ENCODE measurements at places on chromosomes 13 and 19. TPM values are rescaled to one million over a fixed set of nuclear protein-coding genes. Genes with fewer than 3 reads are reported as not detected.

LRFN3 gene
- 31.5 TPM for total RNA-seq

OR7D2 gene
- 1.8 TPM for total RNA-seq

DNA sequence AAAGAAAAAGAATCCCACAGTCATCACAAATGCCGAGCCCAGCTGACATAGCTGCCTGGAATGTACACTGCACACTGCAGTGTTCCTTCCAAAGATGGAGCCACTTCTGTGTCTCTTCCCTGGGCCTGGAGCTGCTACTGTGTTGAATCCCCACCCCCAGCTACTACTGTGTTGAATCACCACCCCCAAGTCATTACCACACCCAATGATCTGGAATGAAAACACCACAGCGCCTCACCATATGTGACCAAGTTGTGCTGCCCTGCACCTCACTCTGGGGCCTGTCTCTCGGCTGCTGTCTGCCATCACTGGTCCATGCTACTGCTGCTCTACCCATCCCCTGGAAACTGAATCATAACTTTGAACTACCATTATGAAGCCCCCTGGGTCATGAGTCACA is 861.2 kb downstream of the UQCRFS1 start:
- peaks cover 16% of the 10 kb centered on the region for H3K4me1 ChIP-seq
- no peak for DNase-seq
- no peak overlapping the region for H3K27ac ChIP-seq
- no peaks in the 10 kb centered on the region for H3K36me3 ChIP-seq

DNA sequence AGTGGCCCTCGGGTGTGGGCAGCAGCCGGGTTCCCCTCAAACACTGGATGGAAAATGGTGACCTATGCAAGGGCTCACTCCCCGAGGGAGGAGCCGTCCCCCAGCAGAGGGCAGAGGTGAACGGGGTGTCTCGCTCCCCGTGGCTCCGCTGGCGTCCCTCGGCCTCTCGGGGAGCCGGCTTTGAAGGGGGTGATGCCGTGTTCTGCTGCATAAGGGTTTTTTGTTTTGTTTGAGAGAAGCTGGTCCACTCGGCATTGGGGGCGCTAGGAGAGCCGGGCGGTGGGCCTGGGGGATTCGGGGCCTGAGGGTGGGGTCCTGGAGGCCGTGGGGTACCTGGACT is 4.0 kb downstream of the EFNA2 start:
- H3K27ac ChIP-seq, result no peak overlapping the region
- peaks cover 5% of the 10 kb centered on the region for H3K4me1 ChIP-seq
- no peak for DNase-seq
- no peaks in the 10 kb centered on the region for H3K36me3 ChIP-seq

C1QTNF9 gene
- not detected for total RNA-seq

DNA sequence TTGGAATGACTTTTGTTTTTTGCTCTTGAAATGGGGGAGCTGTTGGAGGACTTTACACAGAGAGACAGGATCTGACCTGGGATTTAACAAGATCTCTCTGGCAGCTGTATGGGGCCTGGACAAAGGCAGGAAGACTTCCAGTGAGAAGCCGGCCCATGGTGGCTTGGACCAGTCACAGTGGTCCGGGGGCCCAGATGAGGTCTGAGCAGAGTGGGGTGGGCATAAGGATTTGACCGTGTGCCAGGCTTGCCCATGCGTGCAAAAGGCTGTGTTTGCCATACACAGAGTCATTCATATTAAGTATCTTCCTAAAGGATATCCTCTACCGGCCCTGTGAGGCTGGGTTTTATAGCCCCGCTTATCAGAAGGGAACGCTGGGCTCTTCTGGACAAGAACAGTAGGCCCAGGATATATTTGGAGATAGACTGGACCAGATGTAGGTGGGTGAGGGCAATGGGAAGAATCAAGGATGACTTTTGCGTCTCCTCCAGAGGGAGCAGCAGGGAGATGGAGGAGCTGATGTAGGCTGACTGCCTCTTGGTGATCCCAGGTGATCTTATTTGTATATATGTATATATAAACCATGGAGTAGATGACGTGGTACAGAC is 4.1 kb downstream of the SPACA6 start:
- H3K36me3 ChIP-seq, result peaks cover 30% of the 10 kb centered on the region
- DNase-seq, result no peak
- H3K4me1 ChIP-seq, result peaks cover 10% of the 10 kb centered on the region

CARM1 gene
- total RNA-seq, result 77.6 TPM

- H3K27ac ChIP-seq, result peak overlapping the region; percentile 97
- H3K36me3 ChIP-seq, result no peaks in the 10 kb centered on the region
- no peak overlapping the region for H3K4me3 ChIP-seq
Measured at GRCh38 chr19:46975925-46976782, 43.5 kb upstream of the NPAS1 start.

DNA sequence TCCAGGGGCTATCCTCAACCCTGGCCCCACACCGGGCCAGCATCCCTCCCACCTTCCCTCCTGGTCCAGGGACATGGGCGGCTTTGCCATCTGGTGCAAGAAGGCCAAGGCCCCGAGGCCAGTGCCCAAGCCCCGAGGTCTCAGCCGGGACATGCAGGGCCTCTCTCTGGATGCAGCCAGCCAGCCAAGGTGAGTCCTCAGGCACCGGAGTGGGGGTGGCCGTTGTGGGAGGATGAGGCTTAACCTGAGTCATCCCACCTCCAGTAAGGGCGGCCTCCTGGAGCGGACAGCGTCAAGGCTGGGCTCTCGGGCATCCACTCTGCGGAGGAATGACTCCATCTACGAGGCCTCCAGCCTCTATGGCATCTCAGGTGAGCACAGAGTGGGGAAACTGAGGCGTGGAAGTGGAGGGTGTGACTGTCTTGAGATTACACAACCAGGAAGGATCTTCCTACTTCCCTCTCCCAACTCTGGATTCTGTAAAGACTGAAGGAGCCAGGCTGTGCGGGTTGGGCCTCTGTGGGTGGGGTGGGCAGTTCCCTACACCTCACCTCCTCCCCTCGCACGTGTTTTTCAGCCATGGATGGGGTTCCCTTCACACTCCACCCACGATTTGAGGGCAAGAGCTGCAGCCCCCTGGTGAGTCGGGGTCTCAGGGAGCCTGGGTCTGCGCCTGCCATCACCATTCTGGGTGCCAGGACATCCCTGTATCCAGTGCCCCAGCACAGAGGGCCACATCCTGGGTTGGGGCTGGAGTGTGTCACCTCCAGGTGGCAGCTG is 3.8 kb downstream of the MVB12A start:
- H3K27me3 ChIP-seq, result no peaks in the 10 kb centered on the region
- no peak for DNase-seq
- no peak overlapping the region for H3K4me3 ChIP-seq
- no peak overlapping the region for H3K27ac ChIP-seq
- H3K36me3 ChIP-seq, result peaks cover 2% of the 10 kb centered on the region

METTL21C gene
- total RNA-seq, result not detected

GRCh38 chr19:47637550-47637949 is 28.6 kb downstream of the BICRA start:
- H3K4me1 ChIP-seq, result peaks cover 8% of the 10 kb centered on the region
- peaks cover 8% of the 10 kb centered on the region for H3K36me3 ChIP-seq
- no peaks in the 10 kb centered on the region for H3K27me3 ChIP-seq

ZNF112 gene
- 14.1 TPM for total RNA-seq

DNA sequence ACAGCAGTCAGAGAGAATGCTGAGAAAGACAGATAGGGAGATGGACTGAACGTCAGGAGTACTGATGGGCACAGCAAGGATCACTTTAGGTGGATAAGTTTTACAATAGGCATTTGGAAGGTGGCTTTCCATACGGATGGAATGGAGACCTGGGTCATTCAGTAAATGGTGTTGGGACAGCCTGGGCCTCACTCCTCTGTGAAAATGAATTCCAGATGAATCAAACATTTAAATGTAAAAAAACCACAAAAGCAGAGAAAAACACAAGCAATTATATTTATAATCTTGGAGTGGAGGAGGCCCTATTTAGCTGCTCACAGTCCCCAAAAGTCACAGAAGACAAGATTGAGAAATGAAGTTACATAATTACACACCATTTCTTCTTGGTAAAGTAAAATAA is 4.7 kb downstream of the IL17D start:
- no peaks in the 10 kb centered on the region for H3K36me3 ChIP-seq
- peaks cover 2% of the 10 kb centered on the region for H3K4me1 ChIP-seq
- DNase-seq, result no peak
- H3K4me3 ChIP-seq, result no peak overlapping the region

KLF5 gene
- 111 TPM for total RNA-seq

DNA sequence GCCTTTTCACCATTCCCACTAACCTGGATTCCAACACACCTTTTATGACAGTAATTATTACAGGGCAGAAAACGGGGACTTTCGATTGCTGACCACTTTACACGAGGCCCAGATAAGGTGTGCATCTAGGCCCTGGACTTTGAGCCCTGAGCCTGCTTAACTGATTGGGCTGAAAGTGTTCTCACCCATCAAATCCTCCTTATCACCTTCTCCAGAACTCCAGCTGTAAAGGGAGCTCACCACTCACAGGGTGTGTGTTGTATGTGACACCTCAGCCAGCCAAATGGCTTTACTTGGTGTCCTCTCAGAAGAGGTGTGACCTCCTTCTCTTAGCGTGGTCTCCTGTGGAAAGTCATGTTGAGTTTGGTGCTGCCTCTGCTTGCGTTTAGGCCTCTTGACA is 36.5 kb downstream of the SIPA1L3 start:
- no peak overlapping the region for H3K4me3 ChIP-seq
- H3K27ac ChIP-seq, result peak overlapping the region; percentile 97
- peaks cover 3% of the 10 kb centered on the region for H3K36me3 ChIP-seq
- DNase-seq, result no peak

GRCh38 chr13:48633700-48634099 is 20.0 kb upstream of the CYSLTR2 start:
- peaks cover 4% of the 10 kb centered on the region for H3K36me3 ChIP-seq
- H3K27me3 ChIP-seq, result no peaks in the 10 kb centered on the region
- DNase-seq, result no peak
- H3K4me3 ChIP-seq, result no peak overlapping the region
- peaks cover 13% of the 10 kb centered on the region for H3K4me1 ChIP-seq
- H3K27ac ChIP-seq, result no peak overlapping the region

CCNA1 gene
- 1.7 TPM for total RNA-seq

DNA sequence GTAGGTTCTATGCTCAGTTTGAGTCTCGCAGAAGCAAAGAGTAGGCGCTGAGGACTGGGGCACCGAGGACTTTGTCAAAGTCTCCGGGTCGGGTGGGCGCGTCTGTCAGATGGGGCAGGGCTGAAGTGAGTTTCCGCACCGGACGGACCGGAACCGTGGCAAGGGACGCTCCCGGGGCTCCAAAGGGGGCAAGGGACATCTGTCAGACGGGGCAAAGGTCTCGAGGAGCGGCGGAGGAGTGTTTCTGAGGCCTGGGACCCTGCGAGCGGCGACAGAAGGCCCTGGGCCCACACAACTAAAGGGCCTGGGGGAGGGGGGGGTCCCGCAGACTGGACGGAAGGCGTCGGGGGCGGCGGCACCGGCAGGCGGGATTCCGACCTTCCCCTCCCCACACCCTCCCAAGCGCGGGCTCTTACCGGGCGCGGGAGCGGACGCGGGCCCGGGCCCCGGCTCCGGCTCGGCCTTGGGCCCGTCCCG is 13.3 kb upstream of the AKAP8L start:
- H3K27ac ChIP-seq, result peak overlapping the region; percentile 98
- no peaks in the 10 kb centered on the region for H3K27me3 ChIP-seq
- peaks cover 19% of the 10 kb centered on the region for H3K4me1 ChIP-seq
- DNase-seq, result no peak
- H3K36me3 ChIP-seq, result peaks cover 6% of the 10 kb centered on the region

DNA sequence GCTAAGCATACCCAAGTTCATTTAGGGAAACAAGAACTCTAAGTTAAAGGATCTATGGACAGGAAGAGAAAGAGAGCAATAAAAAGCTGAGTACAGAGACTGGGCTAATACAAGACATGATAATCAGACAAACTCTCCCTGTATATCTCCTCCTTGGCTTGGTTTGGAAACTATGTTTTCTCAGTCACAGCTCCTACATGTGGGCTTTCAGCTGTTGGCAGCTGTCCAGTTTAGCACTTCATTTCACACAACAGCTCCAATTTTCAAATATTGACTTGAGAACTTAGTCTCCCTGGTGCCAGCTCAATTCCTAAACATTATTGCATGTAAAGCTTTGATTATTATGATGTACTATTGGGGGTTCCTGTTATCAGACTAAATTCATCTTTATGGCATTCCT is 222.8 kb upstream of the OBI1 start:
- no peak overlapping the region for H3K27ac ChIP-seq
- H3K27me3 ChIP-seq, result no peaks in the 10 kb centered on the region
- H3K4me3 ChIP-seq, result no peak overlapping the region
- H3K4me1 ChIP-seq, result no peaks in the 10 kb centered on the region

KCTD4 gene
- total RNA-seq, result not detected

DNA sequence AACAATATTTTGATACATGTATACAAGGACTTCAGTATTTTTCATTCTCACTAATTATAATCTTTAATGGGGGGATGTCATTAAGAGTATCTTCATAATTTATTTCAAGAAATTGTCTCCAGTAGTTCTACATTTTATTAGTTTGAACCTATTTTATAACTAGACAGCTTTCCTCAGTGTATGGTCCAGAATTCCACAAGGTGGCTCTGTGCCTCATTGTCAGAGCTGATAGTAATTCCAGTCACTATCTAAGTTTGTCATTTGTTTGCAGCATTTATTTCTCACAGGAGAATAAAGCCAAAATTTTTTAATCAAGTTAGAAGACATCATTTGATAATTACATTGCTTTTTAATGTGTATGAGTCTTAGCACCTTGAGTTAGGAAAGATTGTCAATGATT is 1633.0 kb upstream of the PCDH20 start:
- H3K4me3 ChIP-seq, result no peak overlapping the region
- H3K27me3 ChIP-seq, result no peaks in the 10 kb centered on the region
- peaks cover 4% of the 10 kb centered on the region for H3K4me1 ChIP-seq
- no peaks in the 10 kb centered on the region for H3K36me3 ChIP-seq
- DNase-seq, result no peak
- H3K27ac ChIP-seq, result no peak overlapping the region

All from progenitor cell of endocrine pancreas (in vitro differentiated cells).